ENCODE measurements at places on chromosomes 4 and X.

GRCh38 chrX:57232658-57233360 is 53.7 kb upstream of the FAAH2 start:
- DNase-seq = no peak

DNA sequence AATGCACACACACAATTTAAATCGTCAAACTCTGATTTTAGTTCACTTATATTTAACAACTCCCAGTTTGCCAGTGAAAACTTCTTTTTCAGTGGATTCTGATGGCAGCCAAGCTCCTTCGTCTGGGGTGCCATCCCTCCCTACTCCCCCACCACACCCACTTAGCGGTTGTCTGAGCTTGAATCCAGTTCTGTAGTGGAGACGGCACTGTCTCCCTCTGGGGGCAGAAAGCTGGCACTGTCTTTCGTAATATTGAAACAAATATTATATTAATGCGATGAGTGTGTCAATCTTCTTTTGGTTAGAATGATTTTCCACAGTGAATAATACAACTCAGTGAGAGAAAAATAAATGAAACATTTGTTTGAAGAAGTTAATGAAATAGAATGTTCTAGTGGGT is 5.4 kb downstream of the MEPE start:
- DNase-seq = no peak

GRCh38 chrX:150429594-150429993 is 66.5 kb downstream of the MAMLD1 start:
- no peak for DNase-seq

DNA sequence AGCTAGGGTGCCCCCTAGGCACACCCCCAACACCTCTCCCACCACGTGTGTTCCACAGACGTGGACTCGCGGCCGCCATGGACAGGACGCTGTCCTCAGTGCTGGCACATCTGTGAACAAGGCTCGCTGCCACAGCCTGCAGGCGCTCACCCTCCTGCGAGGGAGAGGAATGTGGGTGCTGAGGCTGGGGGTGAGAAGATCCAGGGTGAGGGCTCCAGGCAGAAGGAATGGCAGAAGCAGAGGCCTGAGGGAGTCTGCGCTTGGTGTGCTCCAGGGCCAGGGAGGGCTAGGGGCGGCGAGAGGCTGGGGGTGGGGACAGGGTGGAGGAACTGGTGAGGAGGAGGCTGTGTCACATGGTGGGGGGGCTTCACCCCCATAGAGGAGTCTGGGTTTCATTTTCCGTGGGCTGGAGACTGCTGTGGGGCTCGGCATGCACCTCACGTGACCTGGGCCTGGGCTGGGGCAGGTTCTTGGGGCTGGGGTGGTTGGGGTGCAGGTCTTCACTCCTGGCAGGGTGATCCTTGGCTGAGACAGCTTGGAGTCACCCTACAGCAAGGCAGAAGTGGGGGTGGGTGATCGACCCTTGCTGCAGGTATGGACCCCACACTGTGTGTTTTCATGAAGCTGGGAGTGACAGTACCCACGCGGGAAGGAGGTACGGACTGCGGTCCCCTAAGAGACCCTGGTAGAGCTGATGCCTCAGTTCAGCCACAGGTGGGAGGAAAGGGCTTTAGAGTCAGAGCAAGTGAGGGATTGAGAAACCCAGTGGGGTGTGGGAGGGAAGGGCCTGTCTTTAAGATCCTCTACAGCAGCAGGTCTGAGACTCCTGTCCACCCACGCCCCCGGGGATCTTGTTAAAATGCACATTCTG is 103.7 kb downstream of the PSAPL1 start:
- no peak for DNase-seq

DNA sequence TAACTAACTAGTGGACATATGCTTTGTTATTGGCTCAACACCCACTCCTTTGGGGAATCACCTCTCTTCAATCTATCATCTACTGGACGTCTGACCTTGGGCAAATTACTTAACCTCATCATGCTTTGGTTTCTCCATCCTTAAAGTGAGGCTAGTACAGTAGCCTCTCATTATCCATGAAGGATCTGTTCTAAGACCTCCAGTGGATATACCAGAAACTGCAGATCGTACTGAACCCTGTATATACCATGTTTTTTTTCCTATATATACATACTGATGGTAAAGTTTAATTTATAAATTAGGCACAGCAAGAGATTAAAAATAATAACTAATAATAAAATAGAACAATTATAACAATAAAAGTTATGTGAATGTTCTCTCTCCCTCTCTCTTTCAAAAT is 56.2 kb downstream of the HMGB3 start:
- no peak for DNase-seq

- DNase-seq = no peak
Observed at GRCh38 chr4:28227764-28228163, 1367.1 kb downstream of the STIM2 start.

DNA sequence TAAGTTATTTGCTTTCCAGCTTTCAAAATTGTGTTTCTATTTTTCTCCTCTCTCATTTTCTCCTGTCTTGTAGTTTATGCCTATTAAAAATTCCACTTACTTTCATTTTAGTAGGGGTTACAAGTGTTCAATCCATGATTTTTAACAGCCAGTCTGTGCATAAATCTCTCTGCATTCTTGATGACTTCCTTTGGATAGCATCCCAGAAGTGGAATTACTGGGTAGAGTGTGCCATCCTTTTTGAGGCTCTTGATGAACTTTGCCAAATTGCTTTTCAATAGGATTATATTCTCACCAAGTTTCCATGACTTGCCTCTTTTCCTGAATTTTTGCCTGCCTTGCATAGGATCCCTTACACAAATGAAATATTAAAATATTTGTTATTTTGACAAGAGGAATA is 58.5 kb downstream of the DIPK2B start:
- no peak for DNase-seq

DNA sequence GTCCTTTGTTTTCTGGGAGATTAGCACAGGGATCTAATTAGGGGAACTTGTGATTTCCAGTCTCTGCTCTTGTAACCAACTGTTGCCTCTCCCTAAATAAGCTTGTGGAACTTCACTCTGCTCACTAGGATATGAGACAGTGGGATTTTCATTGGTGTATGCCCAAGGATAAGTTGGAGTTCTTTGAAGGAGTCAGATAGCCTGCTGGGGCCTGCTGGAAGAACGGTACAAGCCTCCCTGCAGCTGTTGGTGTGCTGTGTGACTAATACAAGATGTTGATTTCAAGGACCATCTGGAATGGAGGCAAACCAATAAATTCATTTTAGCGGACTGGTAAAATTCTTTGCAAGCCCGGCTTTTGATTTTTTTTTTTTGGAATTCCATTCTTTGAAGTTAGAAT is 167.0 kb downstream of the AASDH start:
- DNase-seq = no peak

DNA sequence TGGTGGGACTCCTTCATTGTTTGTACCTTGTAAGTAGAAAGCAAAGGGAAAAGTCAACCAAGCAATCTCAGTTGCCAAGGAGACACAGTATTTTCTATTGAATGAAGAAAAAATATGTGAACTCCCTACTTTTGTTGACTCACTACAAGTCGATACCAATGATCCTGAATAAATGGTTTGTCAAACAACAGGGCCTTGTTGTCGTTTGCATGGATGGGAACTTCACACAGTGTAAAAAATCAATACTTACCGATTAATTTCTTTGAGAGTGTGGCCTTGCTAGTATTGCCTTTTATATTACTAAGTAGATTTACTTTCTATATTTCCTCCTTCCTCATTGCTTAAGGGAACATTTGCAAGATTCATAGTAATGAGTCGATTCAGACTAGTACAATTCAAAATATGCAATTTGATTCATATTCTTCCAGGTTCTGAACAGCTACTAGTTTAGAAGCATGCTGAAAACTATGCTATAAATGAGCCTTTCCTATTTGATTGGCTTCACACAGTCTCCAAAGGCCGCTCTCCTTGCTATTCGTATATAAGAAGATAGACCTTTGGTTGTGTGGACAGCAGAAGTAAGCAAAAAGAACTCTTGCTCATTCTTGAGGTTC is 108.0 kb downstream of the ZNF330 start:
- no peak for DNase-seq

DNA sequence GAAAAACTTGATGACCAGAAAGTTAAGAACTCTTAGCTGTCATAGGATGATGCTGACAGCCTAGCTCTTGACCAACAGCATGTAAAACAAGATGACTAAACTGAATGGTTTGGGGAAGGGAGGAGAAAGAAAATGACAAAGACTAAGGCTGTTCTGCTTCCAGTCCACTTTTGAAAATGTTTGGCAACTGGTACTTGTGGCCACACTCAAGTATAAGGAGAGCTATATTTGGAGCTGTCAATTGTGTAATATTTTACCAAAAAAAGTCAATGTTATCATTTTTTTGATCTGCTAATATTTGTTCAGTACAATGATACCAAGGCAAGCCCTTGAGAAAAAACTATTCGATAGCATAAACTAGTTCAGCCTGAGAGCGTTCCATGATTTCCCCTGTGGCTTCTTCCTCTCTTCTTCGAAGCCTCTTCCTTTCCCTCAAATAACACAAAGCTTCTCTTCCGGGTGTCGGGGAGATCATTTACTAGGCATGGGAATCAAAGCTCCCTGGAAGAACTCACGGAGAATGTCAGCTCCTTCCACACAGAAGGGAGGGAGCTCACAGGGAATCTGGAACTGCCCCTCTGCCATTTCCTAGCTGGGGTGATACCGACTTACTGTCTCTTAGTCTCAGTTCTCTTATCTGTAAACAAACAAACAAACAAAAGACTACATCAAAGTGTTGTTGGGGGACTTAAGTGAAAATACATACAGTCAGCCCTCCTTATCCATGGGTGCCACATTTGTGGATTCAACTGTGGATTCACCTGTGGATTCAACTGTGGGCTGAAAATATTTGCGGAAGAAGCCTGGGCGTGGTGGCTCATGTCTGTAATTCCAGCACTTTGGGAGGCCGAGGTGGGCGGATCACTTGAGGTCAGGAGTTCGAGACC is 82.6 kb downstream of the SCD5 start:
- no peak for DNase-seq

GRCh38 chr4:23947826-23948225 is 58.0 kb upstream of the PPARGC1A start:
- DNase-seq = no peak

- DNase-seq = peak; percentile 59
Observed at GRCh38 chr4:145909281-145909715, 29.3 kb downstream of the ZNF827 start.

GRCh38 chr4:189304809-189305208 is 635.9 kb upstream of the FRG1 start:
- no peak for DNase-seq

- peak; percentile 70 for DNase-seq
Observed at GRCh38 chrX:46317163-46317562, 228.1 kb downstream of the ZNF674 start.

GRCh38 chrX:106391284-106391911 is 220.4 kb upstream of the RADX start:
- DNase-seq = no peak

DNA sequence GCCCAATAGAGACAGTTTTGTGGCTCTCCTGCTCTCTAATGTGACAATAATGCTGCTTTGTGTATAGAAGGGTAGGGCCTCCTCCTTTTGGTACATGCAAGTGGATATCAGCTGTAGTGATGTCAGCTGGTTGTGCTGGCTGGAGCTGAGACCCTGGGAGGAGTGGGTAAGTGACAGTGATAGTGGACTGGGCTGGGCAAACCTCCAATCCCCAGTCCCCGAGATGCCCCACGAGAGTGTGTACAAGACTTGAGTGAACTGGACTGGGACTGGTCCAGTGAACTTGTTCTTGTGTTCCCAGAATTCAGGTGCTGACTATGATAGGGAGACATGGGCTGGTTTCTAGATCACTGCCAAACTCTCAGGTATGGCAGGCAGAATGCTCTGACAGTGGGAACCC is 583.6 kb upstream of the PCDH10 start:
- no peak for DNase-seq

DNA sequence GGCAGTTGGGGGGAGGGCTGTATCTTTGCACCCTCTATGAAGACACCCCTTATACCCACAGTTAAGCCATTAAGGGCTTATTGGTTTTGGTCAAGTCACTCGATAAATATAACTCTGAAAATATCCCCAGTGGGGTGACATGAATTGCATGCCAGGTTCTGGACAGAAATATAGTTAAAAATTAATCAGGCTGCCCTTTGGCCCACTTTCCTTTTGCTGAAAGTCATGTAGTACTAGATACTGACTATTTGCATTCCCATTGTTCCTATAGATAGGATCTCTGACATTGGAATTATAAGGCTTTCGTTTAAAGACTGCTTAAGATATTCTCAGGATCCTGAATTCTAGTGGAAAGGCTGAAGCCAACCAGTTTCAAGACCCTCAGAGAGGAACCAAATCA is 43.5 kb upstream of the LAMP2 start:
- peak; percentile 46 for DNase-seq

DNA sequence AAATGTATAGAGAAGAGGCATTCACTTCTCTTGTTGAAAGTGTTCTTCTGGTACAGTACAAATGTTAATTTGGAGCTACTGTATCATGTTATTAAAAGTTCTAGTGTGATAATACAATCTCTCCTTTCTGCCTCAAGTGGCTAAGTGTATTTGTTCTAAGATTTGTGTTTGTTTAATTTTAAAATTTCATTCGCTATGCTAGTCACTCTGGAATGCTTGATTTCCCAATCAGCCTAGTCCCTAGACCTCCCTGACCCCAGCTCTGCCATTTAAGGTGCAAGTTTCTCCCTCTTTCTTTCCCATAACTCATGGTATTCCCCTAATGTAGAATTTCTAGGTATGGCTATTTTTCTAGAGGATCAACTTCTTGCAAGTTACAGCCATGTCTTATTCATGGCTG is 817.4 kb downstream of the STIM2 start:
- no peak for DNase-seq

DNA sequence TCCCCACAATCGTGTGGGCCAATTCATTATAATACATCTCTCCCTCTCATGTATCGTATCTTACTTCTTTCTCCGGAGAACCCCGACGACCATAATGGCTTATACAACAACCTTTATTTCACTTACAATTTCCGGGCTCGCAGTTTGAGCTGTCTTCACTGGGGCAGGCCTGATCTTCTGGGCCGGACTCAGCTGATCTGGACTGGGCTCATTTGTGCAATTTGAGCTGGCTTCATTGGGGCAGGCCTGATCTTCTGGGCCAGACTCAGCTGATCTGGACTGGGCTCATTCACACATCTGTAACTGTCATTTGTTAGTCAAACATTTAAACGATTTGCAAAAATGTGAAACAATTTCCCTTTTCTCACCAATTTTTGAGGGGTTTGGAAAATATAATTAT is 171.5 kb upstream of the FRG1 start:
- no peak for DNase-seq
